Stimulated activated CD8-positive, alpha-beta memory T cell treated with anti-CD3 and anti-CD28 coated beads, Interleukin-12 subunit alpha, Interleukin-12 subunit beta, amount 100 ng/mL, for 4 hours (primary cell): ENCODE measurements at places on chromosomes 7 and 10.

- DNase-seq = no peak
Observed at GRCh38 chr7:151824373-151824933, 52.5 kb downstream of the PRKAG2 start.

- no peak for DNase-seq
Observed at GRCh38 chr7:69599286-69599954, 1.1 kb downstream of the AUTS2 start.

DNA sequence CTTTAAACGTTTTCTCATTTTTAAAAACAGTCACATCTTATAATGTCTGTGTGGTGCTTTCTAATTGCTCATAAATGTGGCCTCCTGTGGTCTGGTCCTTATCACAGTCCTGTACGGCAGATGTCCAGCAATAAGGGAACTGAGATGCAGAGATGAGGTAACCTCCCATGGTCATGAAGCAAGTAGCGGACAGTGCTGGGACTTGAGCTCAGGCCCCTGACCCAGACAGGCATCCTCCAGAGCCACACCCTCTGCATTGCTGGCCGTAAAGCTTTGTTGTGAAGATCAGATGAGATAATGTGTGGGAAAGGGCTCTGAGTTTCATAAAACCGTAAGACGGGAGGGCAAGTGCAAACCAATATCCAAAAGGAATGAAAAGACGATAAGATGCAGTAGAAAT, 48.2 kb downstream of the DYNC2I1 start:
- no peak for DNase-seq

- DNase-seq = no peak
Observed at GRCh38 chr7:108049962-108050361, 47.0 kb upstream of the LAMB1 start.

GRCh38 chr10:71289421-71290130, 29.5 kb upstream of the SLC29A3 start:
- DNase-seq = no peak

- DNase-seq = no peak
Observed at GRCh38 chr10:4243651-4244050, 458.6 kb upstream of the KLF6 start.

DNA sequence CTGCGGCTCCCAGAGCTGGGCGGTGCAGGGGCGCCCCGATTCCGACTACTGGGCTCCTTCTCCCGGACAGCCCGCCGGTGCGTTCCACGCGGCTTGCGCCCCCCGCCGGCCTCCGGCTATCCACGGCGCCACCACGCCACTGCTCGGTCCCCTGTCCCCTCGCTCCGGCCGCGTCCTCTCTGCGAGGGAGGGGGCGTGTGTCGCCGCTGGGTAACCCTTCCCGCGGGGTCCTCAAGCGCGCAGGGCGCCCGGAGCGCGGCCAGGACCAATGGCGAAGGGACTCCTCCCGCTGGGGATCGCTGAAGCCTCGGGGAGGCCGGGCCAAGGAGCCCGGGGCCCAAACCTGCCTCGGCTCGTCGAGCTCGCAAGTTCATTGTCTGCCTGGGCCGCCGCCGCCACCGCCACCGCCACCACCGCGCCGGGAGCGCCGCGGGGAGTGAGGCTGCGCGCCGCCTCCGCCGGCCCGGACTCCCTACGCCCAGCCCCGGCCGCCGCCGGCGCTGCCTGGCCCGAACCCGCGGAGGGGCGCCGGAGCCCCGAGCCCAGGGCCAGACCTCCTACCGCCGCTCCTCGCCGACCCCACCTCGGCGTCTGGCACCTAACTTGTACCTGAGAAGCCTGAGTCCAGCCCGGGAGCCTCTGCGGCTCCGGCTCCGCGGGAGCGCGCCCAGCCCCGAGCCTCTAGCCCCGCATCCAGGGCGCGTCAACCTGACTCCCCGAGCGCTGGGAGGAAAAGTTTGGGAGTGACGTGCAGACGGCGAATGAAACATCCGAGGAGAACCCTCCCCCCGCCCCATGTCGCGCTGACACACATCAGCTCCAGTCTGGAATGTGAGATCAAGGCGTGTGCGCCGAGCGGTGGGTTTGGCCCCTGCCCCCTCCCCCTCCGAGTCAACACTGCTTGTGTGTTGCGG, at the start of gene CHST15:
Gene CHST15 (minus strand): TSS at position 739 of the 914 bp plus-strand sequence. CDS start 47,386 bp downstream, outside the sequence.
- no peak for DNase-seq

- DNase-seq = no peak
Observed at GRCh38 chr10:86343761-86344160, 22.8 kb downstream of the GRID1 start.

DNA sequence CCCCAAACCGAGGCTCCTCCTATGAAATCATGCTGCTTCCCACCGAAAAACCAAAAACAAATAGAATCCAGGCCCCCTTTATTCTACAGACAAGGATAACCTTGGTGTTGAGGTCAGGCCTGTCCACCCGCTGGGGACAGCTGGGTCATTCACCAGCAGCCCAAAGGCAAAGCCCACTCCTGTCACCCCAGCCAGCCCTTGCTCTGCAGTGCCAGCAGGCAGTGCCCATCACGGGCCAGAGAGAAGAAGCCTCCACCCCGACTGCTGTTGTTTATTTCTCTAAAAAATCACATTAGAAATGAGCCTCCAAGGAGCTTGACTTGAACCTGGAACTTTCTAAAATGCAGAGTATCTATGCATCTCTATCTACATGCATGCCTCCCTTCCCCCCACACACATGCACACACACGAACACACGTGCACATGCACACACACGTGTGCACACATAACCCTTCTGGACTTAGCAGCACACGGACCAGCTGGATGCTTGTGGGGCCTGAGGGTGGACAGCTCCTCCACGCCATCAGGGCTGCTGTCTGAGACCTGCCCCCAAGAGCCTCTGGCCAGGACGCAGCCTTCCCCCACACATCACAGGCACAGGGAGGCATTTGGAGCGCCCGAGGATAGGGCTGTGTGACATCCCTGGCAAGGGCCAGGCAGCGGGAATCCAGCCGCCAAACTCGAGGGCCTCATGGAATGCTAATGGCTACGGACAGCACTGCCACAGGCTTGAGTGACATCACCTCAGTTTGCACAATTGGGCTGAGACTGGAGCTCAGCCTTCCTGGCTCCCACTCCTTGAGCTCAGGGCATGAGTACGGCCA, 22.8 kb downstream of the PRKAG2 start:
- no peak for DNase-seq

- DNase-seq = no peak
Observed at GRCh38 chr7:140036224-140036962, 26.4 kb downstream of the PARP12 start.

- no peak for DNase-seq
Observed at GRCh38 chr7:128284102-128284501, 43.0 kb downstream of the LEP start.

DNA sequence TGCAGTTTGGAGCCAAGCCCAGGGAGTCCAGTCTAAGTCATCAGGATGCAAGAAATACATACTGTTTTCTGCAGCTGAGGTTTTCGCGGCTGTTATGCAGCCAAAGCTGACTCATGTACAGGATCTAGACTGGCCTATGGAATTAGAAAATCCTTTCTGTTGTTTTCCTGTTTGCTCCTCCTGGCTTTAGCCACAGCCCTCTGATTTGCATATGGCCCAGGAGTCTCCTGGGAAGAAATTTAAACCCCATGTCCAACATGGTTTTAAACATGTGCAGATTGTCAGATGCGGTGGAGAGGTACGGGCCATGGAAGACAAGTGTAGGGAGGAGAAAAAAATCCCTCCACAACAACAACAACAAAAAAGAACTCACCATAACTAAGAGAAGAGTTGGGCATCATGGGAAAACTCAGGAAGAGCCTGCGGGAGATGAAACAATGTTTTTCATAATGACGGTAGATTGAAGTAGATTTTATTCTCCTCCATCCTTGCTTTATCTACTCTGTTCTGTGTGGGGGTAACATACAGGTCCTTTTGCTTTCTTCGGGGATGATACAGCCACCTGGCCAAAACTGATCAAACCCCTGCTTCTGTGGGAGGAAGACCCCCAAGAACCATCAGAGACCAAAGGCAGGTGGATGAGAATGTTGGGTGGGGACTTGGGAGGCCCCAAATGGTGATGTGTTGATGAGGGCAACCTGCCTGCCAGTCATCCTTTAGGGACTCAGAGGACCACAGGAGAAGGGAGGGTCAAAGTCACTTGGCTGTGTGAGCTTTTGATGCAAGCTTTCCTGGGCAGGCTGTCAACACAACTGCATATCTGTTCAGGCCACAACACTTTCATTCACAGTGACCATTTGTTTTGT, 29.8 kb upstream of the GNA12 start:
- DNase-seq = no peak

GRCh38 chr7:102436118-102436517, 2.7 kb downstream of the ORAI2 start:
- DNase-seq = no peak

GRCh38 chr7:139471740-139472353, 11.6 kb downstream of the KLRG2 start:
- DNase-seq = no peak

DNA sequence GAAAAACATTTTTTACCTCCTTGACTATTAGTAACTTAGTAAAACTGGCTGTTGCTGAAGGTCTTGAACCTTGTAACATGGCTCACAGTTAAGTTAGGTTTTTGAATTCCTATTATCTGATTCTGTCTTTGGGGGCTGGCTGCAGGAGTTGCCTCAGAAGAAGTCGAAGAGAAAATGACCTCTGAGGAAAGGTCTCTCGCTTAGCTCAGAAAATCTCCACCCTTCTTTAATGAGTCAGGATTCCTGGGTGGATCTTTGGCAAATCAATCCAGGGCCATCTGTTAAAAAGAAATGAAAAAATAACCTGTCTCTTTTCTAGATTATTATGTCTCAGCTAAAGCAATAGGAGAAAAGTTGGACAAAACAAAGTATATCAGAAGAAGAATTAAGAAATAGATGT, 267.8 kb upstream of the SEMA3C start:
- DNase-seq = no peak

DNA sequence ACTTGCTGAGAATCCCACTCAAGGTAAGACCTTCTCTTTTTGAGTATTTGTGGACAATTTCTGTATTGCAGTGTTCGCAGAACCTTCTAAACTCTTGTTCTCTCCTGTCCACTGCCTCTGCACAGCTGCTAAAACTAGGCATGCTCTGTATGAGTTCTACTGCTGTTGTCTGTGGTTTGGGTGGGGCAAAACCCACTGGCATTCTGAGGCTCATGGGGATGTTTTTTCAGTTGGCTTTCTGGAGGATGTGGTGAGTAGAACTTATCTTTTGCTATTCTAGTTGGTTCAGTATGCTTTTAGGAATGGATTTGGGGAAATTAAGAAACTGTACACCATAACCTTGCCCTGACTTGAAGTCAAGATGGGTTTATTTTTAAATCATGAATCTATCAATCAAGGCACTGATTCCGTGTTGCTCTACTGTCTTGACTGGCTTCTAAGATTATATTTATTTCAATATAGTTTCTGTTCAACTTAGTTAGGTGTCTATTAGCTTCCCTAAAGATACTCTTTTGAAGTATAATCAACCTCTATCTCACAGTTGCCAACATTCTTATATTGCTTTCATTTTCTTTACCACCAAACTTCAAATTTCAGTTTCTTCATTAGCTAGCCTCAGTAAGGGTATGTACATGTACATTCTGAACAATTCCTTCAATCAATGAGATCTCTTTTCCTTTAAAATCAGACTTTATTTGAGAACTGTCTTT, 25.0 kb upstream of the C1GALT1 start:
- DNase-seq = no peak

DNA sequence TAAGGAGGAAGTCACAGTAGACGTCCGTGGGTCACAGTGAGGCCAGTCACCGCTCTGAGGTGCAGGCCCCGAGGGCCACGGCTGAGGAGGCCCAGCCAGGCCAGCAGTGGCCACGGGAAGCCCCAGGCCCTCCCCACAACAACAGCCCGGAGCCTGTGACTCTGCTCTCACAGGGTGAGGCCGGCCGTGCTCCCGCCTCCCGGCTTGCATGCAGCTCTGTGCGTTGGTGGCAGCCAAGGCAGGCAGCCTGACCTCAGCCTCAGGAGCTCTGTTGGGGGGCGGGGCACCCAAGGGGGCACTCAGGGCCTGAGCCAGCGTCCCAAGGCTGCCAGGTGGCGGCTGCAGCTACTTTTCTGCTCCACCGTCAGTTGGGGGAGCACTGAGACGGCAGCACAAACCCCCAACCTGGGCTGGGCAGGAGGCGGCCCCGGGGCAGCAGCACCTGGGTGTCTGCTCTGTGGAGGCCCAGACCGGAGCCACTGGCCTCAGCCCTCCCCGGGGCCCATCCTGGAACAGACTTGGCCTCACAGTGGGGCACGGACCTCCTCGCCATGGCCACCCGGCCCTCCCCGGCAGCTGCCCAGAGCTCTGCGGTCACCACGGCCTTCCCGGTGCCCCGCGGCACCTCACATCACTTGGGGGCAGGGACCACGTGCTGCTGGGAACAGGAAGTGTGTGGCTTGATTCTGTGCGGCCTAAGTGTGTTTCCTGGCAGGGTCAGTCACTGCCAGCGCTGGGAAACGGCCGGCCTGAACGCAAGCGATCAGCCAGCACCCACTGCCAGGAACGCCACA, 13.3 kb downstream of the CYP2W1 start:
- DNase-seq = no peak

DNA sequence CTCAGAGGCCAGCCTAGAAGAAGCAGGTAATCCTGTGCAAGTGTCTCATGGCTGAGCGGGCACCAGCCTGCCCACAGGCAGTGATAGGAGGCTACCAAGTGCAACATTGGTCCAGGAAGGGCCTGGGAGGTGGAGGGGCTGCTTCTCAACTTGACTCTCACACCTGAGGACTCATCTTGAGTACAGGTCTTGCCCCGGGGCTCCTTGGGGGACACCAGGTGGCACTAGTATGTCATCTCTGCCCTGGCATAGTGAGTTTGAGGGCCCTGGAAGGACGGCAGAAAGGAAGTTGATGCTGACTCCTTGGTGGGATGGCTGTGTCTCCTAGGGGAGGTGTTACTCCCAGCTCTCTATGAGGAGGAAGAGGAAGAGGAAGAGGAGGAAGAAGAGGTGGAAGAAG, 2.3 kb downstream of the CCDC136 start:
- no peak for DNase-seq

- DNase-seq = no peak
Observed at GRCh38 chr10:104766341-104766740, 125.3 kb downstream of the SORCS3 start.

- no peak for DNase-seq
Observed at GRCh38 chr10:26869528-26869927, 8.8 kb upstream of the ABI1 start.

- DNase-seq = no peak
Observed at GRCh38 chr7:2195400-2196246, 37.1 kb downstream of the MAD1L1 start.
